ENCODE measurements at places on chromosomes 16 and 17. TPM values are rescaled to one million over a fixed set of nuclear protein-coding genes. Genes with fewer than 3 reads are reported as not detected.

SMARCD2 gene
- 234 TPM for total RNA-seq

TNRC6A gene
- 120 TPM for total RNA-seq

ANKS4B gene
- total RNA-seq: not detected

IFI35 gene
- total RNA-seq: 9.0 TPM

NARF gene
- total RNA-seq: 105 TPM

SMIM36 gene
- not detected for total RNA-seq

LITAFD gene
- not detected for total RNA-seq

ACSM2A gene
- total RNA-seq: not detected

TMC6 gene
- total RNA-seq: 33.8 TPM

IRF8 gene
- 13.3 TPM for total RNA-seq

SOST gene
- not detected for total RNA-seq

ABCA8 gene
- 7.4 TPM for total RNA-seq

VTN gene
- 0.42 TPM for total RNA-seq

CTRB1 gene
- not detected for total RNA-seq

SPOP gene
- total RNA-seq: 33.4 TPM

HNF1B gene
- total RNA-seq: not detected

Measured in suprapubic skin (tissue), 4 donors.